CD4-positive, alpha-beta T cell treated with Interleukin-6 at 100 ng/mL for 8 hours (primary cell): ENCODE measurements at places on chromosomes 7 and 10.
A peak's percentile ranks its signal among the peaks of the same experiment; 100 is the strongest.

DNA sequence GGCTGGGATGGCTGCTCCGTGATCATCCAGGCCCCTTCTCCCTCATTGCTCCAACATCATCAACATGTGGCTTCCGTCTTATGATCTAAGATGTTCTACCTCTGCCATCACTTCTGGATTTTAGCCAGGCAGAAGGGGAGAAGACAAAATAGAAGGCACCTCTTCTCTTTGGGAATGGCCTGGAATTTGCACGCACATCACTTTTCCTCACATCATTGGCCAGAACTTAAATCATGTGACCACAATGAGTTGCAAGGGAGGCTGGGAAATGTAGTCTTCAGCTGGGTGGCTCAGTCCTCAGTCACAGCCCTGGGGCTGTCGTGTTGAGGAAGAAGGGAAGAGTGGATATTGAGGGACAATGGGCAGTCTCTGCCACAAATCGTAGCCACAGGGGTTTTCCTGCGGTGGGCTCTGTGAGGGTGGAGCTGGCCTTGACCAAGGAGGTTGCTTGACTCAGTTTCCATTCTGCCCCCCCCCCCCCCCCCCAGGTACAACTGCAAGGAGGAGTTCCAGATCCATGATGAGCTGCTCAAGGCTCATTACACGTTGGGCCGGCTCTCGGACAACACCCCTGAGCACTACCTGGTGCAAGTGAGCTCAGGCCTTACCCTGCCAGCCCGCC is 50.3 kb downstream of the PALD1 start:
- DNase-seq, result no peak

DNA sequence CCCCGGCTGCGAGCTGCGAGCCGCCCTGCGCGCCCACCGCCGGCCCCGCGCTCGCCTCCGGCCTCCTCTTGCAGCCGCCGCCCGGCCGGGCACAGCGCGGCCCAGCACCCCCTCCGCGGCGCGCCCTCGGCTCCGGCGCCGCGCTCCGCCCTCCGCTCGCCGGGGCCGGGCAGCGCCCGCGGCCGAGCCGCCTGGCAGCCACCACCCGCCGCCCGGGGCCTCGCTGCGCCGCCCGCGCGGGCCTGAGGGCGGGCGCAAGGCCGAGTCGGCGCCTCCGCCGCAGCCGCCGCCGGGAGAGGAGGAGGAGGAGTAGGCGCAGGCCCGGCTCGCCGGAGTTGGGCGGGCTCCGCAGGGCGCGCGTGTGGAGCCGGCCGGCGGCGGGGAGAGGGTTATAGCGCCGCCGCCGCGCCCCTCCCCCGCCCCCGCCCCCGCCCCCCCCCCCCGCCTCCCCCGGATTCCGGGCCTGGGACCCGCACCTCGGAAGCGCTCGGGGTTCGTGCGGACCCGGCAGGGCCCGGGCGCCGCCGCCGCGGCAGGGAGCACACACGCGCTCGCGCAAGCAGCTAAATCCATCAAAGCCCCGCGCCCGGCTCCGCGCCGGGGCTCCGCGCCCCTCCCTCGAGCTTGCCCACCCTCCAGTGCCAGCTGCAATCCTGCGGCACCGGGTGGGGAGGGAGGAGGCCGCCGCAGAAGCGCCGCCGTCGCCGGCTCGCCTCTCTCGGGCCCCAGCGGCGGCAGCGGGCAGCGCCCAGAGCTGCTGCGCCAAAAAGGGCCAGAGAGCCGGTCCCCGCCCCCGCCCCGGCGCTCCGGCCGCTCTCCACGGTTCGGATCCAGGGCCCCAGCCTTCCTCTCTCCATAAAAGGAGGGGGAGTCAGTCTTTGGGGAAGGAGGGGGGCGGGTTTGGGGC is at the start of gene PDGFA:
Gene PDGFA (minus strand): TSS at position 363 of the 907 bp plus-strand sequence. CDS start 845 bp downstream, outside the sequence.
- no peak for DNase-seq

DNA sequence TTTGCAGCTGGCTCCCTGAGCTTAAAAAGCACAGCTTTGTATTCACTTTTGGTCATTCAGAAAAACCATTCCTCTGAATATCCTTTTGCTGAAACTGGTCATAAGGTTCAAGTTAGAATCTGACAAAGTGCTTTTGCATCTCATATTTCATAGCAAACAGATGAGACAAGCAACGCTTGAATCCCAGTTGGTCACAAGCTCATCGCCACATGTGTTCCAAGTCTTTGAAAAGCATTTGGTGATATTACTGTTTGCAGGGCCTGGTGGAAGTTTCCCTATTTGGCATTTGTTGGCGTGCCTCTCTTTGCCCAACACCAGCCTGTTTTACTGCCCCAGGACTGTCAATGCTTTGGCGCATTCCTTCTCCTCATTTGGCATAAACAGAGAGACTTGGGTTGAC is 10.3 kb downstream of the TACC2 start:
- DNase-seq, result no peak

- DNase-seq, result no peak
Observed at GRCh38 chr7:139718859-139719258, 58.9 kb downstream of the HIPK2 start.

DNA sequence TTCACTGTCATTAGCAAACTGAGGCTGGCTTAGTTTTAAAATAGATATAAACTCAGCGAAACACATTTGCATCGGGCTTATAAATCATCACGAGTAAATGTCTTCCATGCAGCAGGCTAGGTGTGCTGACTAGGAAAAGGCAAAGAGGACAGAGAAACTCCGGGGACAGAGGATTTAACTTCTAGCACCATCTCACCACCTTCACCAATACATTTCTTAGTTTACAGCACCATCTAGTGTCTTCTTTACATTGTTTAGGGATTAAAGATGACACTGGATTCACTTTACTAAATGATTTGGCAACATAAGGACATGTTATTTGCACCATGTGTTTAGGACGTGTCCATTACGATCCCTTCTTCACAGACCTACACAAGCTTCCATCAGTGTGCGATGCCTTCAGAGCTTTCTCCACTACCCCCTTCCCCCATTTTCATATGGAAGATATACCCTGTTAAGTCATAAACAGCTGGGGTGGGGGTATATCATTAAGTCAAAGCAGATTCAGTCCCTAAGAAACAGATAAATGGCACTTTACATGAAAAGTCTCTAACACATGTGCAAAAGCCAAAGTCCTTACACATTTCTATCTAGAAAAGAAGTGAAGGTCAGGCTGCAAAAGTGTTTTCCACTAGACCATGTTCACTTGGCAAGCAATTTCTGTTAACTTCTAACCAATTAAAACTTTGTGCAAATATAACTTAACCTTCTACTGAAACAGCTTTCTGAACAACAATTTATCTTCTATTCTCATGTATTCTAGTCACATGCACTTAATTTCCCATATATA is 103.3 kb downstream of the GRB10 start:
- peak; percentile 44 for DNase-seq

DNA sequence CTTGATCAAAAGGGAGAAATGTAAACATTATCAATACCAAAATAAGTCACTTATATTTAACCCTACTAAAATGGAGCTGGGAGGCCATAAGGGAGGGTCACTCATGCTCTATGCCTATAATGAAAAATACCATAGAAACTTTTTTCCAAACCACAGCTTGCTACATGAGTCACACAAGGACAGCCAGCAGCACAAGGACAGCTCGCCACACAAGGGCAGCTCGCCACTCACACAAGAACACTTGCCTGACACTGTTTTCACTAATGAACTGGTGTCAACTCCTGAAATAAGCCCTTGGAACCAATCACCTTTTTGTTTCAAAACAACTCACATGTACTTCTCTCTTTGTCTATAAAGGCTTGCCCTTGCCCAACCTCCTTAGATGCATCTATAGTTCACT is 43.3 kb downstream of the FRMPD2 start:
- DNase-seq, result no peak

- DNase-seq, result no peak
Observed at GRCh38 chr7:9498303-9498702, 1064.9 kb downstream of the NXPH1 start.

- DNase-seq, result no peak
Observed at GRCh38 chr7:94003446-94004023, 620 bp downstream of the BET1 start.

DNA sequence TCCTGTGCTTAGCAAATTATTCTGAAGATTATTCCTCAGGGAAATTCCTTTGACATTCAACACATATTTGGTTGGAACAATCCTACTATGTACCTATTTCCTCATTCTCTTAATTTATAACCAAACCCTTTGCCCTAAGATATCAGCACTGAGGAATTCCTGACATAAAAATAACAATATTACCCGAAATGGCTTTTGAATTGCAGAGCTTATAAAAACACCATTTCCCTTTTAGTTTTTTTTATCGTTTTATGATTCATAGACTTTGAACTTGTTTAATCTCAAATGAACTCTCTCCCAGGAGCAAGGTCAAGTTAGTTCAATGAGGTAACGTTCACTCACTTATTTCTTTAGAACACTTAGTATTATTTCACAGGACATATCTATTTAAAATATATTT is 7.7 kb upstream of the ABCB1 start:
- no peak for DNase-seq

DNA sequence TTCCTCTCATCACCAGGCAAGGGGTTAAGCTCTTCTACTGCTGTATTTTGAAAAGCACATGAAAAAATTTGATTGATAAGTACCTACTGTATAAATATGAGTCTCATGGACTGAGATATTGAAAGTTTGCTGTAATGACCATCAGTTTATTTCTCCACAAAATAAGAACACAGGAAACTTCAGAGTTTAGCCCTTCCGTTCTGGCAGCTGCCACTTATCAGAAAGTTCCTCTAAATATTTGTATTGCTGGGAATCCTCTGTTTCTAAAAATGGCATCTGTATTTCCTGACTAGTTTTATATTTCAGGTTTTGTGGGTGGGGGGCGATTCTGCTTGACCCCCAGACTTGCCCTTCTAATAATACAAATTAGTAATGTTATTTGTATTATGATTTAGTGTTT is 92.0 kb downstream of the LYZL2 start:
- no peak for DNase-seq

DNA sequence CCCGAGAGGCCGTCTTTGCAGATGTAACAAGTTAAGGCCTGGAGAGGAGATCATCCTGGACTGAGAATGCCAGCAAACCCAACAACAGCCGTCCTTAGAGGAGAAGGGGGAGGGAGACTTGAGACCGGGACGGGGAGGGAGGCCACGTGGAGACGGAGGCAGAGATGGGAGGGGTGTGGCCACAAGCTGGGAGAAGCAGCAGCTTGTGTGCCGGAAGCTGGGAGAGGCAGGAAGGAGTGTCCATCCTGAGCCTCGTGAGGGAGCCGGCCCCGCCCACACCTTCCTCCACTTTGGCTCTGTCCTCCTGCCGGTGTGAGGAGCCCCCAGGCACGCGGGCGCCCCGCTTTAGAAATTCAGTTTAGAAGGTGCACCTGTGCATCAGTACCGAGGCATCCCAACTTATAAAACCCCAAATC is 95.7 kb downstream of the DNAJB6 start:
- no peak for DNase-seq

DNA sequence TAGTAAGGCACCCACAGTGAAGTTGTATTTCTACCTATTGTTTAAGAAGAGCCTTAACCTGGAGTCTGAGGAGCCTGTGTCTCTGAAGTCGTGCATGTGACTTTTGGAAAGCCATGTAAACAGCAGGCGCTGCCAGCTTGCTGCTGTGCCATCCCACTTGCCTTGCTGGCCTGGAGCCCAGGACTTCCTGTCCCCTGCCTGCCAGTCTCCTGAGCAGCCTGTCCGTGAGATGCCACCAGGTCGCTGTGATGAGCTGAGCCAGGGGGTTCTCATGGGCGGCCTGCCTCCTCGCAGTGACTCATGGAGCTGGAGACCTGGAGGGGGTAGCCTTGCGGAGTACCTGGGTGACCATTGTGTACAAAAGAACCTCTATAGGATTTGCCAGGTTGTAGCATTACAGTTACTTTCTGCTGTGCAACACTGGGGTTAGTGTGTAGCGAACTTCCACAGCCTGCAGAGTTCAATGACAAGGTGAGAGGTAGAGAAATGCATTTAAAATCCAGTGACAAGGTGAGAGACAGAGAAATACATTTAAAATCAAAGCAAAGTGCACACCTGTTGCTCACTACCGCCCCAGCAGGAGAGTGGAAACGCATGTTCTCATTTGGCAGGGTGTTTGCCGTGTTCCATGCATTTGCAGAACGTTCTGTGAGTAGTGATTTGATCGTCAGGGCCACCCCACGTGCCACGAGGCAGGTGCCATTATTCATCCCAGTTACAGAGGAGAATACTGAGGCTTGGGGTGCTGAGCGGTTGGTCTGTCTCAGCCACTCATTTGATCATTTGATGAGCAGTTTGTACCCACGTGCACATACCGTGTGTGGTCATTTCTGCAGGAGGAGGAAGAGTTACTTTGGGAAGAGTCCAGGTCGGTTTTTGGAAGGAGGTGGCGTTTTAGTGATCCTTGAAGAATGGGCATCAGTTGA is 36.6 kb upstream of the BHLHA15 start:
- DNase-seq, result no peak

DNA sequence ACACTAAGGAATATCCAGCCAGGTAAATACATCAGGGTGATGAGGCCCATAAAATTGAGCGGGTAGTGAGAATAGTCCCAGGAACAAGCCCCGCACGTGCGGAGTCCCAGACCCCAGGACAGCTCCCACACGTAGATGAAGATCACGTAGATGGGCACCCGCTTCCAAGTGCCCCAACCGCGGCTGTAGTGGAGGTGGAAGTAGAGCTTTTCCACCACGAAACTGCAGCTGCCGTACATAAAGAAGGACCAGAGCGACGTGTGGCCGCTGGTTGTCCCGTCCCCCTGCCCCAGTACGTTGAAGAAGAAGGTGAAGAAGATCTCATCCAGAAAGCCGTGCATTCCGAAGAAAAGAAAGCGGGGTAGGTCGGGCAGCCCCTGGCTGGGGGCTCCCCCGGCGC is 948 bp downstream of the TMEM229A start:
- DNase-seq, result no peak
